ENCODE measurements at places on chromosomes 5 and 9.

DNA sequence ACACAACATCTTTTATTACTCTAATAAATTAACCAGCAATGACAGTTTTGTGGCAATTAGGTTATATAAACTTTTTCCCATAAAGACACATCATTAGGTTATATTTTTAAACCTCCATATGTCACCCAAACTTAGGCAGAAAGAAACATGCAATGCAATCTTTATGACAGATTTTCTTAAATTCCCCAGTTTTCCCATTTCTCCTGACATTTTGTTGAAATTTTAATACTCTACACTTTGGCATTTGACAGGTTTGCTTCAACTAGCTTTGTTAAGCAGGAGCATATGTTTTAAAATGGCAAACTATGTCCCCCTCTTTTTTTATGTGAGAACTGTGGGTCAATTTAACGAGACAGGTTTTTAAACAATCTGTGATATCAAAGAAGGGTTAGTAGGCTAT lies 155.5 kb downstream of the GABRB2 start:
- DNase-seq, result no peak

- no peak for DNase-seq
Observed at GRCh38 chr9:76557674-76558225, 98.8 kb downstream of the GCNT1 start.

DNA sequence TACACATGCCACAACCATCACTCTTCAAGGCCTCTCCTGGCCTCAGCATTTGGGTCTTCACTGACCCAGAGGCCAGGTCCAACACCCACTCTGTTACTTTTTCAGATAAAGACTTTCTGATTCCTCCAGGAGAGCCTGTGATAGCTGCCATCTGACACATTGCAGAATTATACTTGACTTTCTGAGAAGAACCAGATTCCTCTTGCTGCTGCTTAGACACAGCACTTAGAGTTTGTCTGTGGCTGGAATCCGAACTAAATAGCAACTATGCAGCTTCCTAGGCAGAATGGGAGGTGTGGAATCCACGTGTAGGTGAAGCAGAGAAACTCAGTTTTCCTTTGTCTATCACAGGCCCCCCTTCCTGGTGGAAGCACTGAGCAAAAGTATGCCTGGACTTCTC lies 344.7 kb upstream of the SLC30A5 start:
- no peak for DNase-seq

DNA sequence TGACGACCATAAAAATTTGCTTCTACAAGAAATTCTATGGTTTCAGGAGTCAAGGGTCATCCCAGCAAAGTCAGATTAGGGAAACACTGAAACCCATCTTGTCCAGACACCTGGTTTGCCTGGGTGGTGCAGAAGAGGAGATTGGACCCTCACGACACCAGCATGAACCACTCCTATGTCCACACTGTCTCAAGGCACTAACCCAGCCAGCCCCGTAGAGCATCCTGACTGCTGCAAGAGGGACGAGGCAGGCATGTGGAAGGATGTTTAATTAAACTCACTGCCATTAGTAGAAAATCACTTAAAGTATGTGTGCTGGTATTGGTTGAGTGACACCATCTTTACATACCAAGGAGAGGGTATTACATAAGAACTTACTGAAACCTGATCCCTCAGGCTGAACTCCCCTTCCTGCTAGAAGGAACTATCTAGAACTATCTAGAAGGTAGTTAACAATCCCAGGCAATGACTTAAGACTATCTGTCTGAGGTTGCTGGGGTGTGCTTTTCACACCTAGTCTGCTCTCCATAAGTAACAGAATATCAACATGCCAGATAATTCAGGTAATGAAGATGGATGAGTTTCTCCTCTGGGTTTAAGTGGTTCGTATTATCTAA lies 93.6 kb downstream of the SEMA6A start:
- no peak for DNase-seq

GRCh38 chr9:249025-249424 lies 34.4 kb downstream of the DOCK8 start:
- no peak for DNase-seq

DNA sequence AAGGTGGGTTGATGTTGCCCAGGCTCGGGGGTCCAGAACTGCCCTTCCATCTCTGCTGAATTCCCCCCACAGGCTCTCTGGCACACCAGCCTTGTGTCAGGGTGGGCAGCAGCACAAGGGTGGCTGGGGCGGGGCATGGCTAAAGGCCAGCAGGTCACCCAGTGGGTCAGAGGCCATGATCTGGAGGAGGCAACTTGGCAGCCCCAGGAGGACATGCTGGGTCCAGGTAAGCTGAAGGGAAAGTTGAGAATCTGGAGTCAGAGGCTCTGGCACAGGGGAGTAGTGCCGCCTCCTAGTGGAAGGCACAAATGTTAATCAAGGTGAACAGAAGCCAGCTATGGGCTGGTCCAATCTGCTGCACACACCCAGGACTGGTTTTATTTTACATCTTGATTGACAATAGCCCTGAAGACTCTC lies 6.2 kb downstream of the TMEM8B start:
- no peak for DNase-seq

GRCh38 chr9:96505316-96505991 lies 55.5 kb downstream of the HABP4 start:
- no peak for DNase-seq

DNA sequence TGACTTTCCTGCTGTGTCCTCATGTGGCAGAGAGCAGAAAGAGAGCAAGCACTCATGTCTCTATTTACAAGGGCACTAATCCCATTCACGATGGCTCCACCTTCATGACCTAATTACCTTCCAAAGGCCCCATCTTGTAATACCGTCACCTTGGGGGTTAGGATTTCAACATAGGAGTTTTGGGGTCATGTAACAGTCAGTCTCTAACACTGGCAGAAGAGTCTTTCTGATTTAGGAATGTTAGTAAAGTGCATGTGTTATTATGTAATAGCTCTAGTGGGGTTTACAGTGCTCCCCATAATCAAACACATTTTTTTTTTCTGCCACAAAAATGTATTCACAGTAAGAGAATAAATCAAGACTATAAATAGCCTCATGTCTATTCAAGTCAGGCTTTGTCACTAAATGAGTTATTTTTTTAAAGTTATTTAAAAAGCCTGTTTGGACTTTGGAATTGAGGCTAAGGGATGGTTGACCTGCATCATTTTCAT lies 19.1 kb downstream of the GALNT10 start:
- DNase-seq, result no peak

GRCh38 chr5:6395102-6395445 lies 16.7 kb upstream of the MED10 start:
- DNase-seq, result no peak

- no peak for DNase-seq
Observed at GRCh38 chr5:120052916-120053828, 410.9 kb upstream of the PRR16 start.

- no peak for DNase-seq
Observed at GRCh38 chr9:127154390-127155191, 32.2 kb upstream of the ANGPTL2 start.

GRCh38 chr9:89815061-89815902 lies 210.5 kb downstream of the GADD45G start:
- DNase-seq, result no peak

DNA sequence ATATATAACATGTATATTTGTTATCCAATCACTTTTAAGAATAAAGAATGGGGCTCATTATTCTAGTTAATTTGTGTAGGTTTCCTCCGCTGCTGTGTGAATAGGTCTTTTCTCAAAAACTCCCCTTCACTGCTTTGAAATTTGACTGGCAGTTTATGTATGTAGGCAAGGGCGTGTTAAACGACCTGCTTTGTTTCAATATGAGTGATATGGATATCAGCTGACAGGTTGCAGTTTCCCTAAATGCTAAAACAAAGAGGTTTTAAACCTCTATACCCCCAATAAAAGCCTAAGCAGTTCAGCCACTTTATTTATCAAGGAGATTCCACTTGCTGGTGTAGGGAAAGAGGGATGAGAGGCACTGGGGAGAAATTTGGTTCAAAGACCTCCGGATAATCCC lies 159.6 kb downstream of the TMEM167A start:
- DNase-seq, result no peak

- no peak for DNase-seq
Observed at GRCh38 chr5:6744841-6745705, 31.8 kb downstream of the TENT4A start.

GRCh38 chr9:114474425-114474824 lies 30.8 kb downstream of the WHRN start:
- no peak for DNase-seq

GRCh38 chr5:158874343-158874742 lies 225.4 kb downstream of the EBF1 start:
- no peak for DNase-seq

- no peak for DNase-seq
Observed at GRCh38 chr9:35258660-35259474, 97.1 kb downstream of the UNC13B start.

DNA sequence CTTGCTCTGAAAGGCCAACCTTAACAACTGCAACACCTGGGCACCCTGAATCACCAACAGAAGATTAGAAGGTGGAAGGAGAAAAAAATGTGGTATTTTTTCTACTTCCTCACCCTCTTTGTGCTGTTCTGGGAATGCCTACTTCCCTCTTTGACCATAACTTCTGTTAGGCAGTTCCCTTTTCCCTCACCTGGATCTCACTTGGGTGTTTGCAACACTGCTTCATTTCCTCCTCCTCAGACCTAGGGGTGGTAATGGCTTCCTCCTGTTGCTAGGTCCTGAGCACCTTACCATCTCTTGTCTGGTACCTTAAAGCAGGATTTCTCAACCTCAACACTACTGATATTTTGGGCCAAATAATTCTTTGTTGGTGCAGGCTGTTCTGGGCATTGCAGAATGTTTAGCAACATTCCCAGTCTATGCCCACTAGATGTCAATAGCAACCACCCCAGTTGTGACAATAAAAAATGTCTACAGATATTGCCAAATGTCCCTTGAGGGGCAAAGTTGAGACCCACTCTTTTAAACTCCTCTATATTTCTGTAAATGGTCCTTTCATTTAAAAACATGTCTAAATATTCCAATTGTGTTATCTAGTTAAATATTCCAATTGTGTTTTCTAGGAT lies 300.0 kb upstream of the VLDLR start:
- DNase-seq, result no peak

DNA sequence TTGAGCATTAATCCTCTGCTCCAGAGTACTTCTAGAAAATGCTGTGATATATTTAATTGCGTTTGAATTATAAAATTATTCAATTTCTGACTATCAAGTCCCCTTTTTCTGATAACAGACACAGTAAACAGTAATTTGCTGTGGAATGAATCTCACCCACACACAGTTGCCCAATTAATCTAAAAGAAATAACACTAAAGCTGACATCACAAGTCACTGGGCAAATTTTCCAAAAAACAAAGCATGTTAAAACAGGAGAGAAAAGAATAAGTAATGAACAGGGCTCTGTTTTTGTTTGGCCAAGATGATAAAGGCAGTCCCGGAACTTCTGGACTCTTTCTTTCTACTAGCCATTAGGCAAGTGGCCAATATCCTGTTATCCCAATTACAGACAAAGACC lies 56.5 kb downstream of the SLC27A6 start:
- DNase-seq, result no peak

- no peak for DNase-seq
Observed at GRCh38 chr9:34759432-34760134, 49.6 kb upstream of the CCL21 start.

- no peak for DNase-seq
Observed at GRCh38 chr9:131734781-131735180, 5.1 kb downstream of the RAPGEF1 start.

DNA sequence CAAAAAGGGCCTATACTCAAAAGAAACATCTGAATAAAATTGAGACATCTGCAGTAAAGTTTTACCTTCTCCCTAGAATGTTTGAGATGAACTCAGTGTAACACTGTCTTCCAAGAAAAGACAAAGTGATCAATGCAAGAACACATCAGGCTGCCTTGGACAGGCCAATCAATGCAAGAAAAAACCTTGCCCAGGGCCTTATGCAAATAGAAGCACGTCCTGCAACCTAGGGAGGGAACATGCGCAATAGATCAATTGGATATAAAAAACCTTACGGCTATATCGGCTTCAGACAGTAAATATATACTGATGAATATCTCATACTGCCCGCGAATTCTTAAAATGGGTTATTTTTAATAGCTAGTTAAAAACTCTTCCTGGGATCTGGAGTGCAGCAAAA lies 66.4 kb upstream of the POU5F2 start:
- DNase-seq, result no peak

GRCh38 chr9:98856982-98857381 lies 49.5 kb downstream of the GALNT12 start:
- DNase-seq, result no peak

DNA sequence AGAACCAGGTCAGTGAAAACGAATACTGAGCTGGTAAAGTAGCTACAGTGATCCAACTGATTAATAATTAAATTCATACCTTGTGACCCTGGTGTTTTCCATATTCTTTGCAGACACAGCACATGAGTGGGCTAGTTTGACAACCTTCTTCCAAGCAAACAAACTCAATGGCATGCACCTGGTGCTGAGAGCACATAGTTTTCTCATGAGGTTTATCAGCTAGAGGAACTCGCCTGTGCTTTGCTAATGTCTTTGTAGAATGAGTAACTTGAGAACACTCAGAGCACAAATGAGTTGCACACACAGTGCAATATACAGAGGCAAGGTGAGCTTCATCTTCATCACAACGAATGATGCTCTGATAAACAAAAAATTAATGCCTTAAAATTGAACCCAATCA lies 12.6 kb downstream of the TRIM23 start:
- DNase-seq, result no peak

DNA sequence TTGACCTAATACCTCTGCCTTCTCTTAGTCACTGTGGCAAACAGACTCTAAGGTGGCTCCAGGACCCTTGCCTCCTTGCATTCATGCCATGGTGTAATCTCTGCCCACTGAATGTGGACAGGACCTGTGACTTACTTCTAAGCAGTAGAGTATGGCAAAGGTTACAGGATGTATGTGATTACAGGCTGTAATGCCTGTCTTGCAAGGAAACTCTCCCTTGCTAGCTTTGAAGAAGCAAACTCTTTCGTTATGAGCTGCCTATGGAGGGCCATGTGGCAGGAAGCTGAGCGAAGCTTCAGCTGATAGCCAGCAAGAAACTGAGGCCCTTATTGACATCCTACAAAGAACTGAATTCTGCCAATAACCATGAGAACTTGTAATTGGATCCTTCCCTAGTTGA lies 103.3 kb upstream of the HMHB1 start:
- no peak for DNase-seq

GRCh38 chr9:18492612-18493011 lies 18.7 kb downstream of the ADAMTSL1 start:
- DNase-seq, result no peak

- DNase-seq, result no peak
Observed at GRCh38 chr9:127801955-127802575, 617 bp upstream of the FPGS start.
